Endodermal cell (in vitro differentiated cells): ENCODE measurements at places on chromosomes 3 and 15. TPM values are rescaled to one million over a fixed set of nuclear protein-coding genes. Genes with fewer than 3 reads are reported as not detected.

- no peak for DNase-seq
Measured at GRCh38 chr15:41730543-41730942, 43.7 kb upstream of the MAPKBP1 start.

DNA sequence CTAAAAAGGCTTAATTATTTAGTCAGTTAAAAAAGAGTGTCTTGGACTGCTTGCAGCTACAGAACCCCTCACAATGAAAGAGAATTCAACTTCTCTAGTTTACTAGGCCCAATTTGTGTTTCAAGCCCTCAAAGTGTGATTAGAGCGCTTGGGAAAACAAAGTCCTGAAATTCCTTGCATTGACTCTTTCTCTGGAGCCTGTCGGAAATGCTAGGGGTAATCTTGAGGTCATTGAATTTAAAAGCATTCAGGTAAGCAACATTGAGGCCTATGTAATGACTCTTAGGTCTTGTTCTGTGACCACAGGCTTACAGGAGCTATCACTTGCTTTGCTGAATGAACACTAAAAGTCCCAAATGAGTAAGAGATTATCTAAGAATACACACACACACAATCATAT is 186.0 kb downstream of the NLGN1 start:
- DNase-seq, result peak; percentile 51

DNA sequence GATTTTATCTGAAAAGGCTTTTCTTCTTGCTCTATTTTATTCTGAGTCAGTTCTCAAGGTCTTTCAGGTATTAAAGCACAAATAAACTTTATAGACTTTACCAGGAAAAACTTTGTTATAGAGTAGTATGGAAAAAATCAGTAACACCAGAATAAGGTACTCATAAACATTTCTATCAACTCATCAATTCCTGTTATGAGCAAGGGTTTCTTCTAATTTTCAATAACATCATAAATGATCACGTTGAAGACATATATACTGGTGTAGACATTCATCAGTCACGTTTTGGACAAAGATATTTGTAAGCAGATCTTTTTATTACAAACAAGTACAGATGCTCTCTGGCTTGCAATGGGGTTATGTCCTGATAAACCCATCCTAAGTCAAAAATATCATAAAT is 9.6 kb upstream of the HDC start:
- DNase-seq, result no peak

- no peak for DNase-seq
Measured at GRCh38 chr3:119700269-119700919, 2.4 kb upstream of the CFAP91 start.

DNA sequence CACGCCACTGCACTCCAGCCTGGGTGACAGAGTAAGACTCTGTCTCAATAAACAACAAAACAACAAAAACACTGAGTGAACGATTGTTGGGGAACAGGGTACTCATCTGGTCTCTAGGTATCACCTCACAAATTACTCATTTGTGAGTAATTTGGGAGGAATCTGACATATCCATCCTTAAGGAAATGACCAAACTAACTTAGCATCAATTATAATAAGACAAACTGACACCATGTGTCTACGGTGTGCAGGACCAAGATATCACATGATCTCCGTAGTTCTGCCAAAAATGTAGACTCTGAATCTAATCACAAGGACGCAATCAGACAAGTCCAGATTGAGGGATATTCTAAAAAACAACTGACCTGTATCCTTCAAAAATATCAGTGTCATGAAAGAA is 12.0 kb upstream of the DAPK2 start:
- DNase-seq, result no peak

- DNase-seq, result no peak
Measured at GRCh38 chr3:52892290-52892624, 5.1 kb downstream of the STIMATE start.

- DNase-seq, result peak; percentile 73
Measured at GRCh38 chr15:52789601-52790168, 451 bp downstream of the ONECUT1 start.

DNA sequence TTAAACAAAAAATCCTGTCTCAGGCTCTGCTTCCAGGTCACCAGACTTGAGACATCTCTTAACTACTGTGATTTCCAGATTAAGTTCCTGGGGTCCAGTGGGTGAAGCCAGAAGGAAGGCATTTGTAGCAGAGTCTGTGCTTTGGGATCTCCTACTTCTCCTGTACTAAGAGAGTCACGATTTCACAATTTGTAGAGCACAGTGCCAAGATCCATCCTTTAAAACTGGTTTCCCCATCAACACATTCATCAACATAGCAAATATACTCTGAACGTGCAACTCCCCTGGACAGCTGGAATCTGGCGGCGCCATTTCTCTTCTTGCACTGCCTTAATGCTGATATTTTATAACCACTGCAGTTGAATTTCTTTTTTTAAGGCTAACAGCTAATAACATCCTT is 33.2 kb downstream of the CDCP1 start:
- no peak for DNase-seq

DNA sequence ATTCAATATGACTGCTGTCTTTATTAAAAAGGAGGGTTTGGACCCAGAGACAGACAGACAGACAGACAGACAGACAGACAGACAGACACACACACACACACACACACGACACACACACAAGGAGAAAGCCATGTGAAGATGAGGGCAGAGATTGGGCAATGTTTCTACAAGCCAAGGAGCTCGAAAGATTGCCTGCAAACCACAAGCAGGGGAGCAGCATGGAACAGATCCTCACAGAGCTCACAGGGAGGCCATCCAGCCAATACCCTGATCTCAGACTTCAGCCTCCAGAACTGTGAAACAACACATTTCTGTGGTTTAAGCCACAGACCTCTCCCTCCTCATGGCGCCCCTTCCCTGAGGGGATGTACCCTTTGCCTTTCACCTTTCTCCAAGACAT is 35.8 kb upstream of the ABHD2 start:
- DNase-seq, result no peak

Gene THOC7
- 85.0 to 103 TPM (median 90.5 TPM) in 3 replicates for total RNA-seq

Gene RARRES1
- 0.27 and 0.95 TPM in 2 replicates for total RNA-seq

Gene AMOTL2
- 153 to 277 TPM (median 160 TPM) in 3 replicates for total RNA-seq

Gene ZNF619
- total RNA-seq, result 5.3 to 13.7 TPM (median 12.3 TPM) in 3 replicates

Gene MCTP2
- 8.5 and 9.2 TPM in 2 replicates for total RNA-seq
